ENCODE measurements at places on chromosomes 1 and 21.
A peak's percentile ranks its signal among the peaks of the same experiment; 100 is the strongest.

DNA sequence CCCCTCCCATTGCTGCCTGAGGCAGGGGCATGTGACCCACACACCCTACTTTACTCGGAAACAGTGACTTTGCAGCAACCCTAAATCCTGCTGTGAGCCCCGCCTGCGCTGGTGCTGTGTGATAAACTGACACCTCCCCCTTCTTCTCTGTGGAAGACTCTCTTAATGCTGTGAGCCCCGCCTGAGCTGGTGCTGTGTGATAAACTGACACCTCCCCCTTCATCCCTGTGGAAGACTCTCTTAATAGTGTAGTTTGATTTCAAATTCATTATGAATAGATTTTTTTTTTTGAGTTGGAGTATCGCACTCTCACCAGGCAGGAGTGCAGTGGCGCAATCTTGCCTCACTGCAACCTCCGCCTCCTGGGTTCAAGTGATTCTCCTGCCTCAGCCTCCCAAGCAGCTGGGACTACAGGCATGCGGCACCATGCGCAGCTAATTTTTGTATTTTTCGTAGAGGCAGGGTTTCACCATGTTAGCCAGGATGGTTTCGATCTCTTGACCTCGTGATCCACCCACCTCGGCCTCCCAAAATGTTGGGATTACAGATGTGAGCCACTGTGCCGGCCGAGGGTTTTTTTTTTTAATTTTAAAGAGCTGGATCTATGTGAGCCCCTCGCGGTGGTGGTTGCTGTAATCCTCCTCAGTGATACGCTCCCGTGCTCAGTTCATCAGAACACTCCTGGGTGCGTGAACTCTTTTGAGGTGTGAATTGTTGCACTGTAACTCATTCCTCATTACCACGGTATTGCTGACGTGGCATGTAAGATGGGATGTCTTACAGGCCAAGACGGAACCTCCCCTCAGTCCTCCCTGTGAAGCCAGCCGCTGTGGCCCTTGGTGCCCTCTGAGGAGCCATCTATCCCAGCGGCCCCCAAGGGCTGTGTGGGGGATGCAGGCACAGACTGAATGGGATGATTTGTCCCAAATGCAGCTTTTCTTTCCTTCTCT is 60.3 kb downstream of the GALNT2 start:
- DNase-seq, result no peak

GRCh38 chr1:966704-967300 is 520 bp downstream of the PLEKHN1 start:
- DNase-seq, result peak; percentile 96

DNA sequence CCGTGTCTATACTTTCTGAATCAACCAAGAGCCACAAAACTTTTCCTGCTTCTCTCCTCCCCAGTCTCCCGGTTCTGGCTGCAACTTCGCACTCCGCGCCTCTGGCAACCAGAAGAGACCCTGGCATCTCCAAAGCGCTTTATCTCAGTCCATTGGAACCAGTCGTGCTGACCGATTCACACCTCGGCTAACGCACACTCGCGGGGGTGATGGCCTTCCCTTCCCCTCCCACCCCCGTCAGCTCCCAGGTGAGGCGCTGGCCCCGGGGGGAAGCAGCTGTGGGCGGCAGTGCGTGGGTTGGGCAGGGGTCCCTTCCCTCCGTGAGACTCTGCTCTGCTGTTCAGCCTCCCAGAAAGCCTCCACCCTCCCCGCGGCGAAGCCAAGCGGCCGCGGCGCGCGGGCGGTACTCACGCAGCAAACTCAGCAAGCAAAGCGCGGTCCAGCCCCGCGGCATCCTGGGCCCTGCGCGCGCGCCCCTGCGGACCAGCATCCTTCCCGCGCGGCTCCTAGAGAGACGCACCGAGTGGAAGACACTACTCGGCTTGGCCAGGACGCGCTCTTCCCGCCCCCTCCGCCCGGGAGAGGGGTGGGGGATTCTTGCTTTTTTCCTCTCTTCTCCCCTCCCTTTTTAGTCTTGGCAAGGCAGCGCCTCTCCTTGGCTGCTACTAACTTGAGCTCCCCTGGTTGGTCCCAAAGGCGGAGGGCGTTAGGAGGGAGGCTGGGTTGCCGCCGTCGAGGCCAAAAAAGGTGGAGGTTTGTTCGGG is at the start of gene CD34:
TSS of gene CD34 (minus strand) at position 535 of the 764 bp plus-strand sequence. CDS start at position 490, 45 bp downstream.
- DNase-seq, result peak; percentile 35

GRCh38 chr21:29777160-29777559 is 162.6 kb downstream of the GRIK1 start:
- no peak for DNase-seq

DNA sequence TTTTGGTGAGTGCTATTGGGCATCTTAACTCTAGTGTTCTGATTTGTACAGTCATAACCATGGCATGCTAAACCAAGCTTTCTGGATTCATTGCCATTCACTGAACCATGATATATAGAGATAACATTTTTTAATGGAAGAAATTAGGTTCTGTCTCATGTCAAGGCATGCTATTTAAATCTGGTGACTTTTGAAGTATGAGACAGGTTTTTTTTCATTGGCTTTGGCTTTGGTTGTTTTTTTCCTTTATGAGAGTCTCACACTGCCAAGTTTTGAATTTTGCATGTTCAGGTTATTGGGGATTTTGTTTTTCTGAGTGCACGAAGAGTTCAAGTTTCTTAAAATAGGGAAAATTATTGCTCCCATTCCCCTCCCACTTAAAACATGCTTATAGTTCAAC is 141.3 kb upstream of the ADAMTS5 start:
- DNase-seq, result peak; percentile 3

DNA sequence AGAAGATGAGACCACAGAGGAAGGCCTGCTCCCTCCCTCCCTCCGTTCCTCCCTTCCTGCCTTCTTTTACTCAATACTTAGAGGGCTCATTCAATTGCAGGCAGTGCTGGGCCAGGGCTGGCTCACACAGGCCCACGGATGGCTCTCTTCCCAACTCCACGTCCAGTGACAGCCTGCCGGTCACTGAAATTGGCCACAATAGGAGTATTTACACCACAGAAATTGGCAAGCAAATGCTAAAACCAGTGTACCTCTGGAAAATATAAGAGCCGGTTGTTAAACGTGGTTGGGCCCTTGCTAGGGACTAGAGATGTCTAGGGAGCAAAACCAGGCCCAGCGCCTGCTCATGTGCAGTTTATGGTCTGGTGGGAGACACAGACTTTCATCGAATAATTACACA is 72.4 kb upstream of the TMEM51 start:
- DNase-seq, result no peak

DNA sequence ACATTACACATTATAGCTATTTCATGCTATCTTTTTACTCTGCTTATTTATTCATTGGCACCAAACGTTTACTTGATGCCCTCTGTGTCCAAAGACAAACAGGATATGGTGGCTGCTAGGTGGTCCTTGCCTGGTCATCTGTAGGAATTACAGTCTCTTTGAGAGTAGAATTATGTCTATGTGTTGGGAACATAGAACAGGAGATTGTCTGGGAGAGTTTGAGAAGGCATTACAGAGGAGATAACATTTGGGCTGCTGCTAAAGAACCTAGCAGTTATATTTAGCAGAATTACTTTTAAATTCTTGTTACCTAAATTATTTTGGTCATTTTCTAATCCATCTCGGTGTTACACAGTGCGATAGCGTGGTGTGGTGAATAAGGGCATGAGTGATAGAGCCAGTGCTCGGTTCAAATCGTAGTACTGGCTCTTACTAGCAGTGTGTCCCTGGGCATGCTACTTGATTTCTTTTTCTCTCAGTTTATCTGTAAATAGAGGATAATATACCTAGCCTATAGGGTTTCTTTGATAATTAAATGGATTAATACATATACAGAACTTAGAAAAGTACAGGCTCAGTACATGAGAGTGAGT is 20.5 kb downstream of the RRP15 start:
- no peak for DNase-seq

GRCh38 chr1:100219883-100220282 is 29.8 kb downstream of the DBT start:
- DNase-seq, result no peak

DNA sequence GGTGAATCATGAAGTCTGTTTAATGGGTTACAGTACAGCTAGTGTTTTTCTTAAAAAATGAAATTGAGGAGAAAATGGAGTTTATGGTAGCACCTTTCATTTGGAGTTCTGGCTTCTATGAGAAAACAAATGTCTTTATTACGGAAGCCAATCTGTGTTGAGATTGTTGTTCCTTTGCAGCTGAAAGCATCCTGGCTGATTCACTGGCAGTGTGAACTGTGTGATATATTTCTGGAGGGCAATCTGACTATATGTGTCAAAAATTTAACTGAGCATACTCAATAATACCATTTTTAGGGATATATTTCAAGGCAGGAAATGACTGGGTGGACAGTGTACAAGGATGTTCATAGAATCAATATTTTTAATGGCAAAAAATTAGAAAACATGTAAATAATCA is 46.6 kb upstream of the LYST start:
- no peak for DNase-seq

- DNase-seq, result no peak
Measured at GRCh38 chr1:204445860-204446412, 34.3 kb upstream of the PPP1R15B start.

GRCh38 chr1:5200006-5200405 is 545.6 kb downstream of the AJAP1 start:
- no peak for DNase-seq

DNA sequence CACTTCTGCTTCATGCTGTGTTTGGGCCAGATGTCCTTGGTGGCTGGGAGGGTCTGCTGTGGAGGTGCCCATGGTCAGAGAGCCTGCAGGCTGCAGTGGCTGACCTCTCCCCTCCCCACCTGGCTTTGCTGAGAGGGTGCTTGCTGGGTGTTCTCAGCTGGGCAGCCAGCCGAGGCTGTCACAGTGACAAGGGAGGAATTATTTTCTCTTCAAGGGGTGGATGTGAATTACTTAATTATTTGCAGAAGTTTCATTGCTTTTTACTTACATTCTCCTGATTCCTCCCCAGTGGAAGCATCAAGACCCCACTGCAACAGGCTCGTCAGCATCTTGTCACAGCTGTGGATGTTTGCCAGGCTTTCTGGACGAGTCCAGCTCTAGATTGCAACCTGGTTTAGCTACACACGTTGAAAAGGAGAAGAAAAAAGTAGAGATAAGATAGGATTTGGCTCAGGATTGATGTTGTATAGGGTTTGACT is 70.3 kb downstream of the GALNT2 start:
- DNase-seq, result no peak

GRCh38 chr1:239775466-239775865 is 316.2 kb upstream of the FMN2 start:
- DNase-seq, result no peak

DNA sequence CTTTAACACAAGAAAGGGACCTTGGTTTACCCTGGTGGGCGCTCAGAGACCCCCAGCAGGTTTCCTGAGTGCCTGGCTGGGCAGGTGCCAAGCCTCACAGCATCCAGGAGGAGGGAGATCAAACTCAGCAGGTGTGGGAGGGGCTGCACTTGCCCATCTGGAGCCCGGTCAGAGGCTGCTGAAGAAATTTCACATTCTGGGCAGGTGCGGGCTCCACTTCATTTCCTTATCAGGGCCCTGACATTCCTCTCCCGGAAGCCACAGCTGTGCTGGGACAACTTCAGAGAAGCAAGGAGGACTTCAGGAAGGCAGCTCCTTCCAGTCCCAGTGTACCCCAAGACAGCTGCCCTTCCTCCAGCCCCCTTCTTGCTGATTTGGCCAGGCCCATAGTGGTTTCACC is 82.9 kb downstream of the ITPKB start:
- no peak for DNase-seq

DNA sequence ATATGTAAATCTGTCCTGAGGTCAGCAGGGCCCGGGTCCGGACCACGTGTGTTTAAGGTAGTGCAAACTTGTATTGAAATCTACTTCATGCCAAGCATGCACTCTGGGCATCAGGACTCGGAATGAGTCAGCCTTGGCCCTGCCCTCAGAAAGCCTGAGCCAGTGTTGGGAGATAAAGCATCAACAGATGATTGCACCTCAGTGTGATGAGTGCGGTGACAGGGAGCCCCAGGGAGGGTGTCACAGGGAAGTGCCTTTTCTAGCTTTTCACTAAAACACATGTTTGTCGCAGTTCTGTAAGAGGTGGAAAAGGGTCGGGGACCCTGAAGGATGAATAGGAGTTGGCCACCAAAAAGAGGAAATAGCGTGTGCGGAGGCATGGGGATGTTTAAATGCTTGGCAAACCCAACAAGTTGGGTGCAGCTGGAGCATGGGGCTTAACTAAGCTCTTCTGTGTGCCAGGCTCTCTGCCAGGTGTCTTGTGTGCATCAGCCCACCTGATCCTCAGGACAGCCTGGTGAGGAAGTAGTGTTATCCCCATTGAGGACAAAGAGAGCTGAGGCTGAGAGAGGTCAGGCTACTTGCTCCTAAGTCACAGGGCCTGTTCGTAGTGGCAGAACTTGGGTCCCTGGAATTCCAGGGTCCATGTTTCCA is 48.2 kb upstream of the EPB41 start:
- DNase-seq, result no peak

DNA sequence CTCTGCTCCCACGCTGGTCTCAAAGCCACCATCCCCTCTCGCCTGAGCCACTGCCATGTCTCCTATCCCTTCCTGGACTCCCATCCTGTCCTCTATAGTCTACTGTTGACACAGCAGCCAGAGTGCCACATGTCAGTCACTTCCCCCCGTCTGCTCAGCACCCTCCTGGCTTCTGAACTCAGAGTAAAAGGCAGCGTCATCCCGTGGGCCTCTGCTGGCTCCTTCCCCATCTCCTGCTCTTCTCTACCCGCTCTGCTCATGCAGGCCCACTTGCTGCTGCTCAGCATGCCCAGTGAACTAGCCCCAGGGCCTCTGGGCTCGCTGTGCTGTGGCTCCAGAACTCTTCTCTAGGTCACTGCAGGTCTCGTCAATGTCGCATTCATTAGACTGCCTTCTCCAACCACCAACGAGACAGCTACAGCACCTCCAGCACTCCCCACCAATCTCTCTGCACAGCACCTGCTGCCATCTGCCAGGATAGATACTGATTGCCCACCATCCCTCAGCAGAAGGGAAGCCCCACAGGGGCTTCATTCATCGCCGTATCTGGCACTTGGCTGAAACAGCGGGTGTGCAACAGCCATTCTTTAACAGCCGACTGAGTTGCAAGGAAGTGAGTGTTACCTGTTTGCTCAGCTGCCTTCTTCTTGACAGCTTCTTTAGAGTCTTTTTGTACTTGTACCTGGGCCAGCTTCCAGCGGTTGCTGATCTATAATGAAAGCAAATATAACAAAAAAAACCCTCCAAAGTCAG is 11.8 kb upstream of the SRM start:
- DNase-seq, result no peak

DNA sequence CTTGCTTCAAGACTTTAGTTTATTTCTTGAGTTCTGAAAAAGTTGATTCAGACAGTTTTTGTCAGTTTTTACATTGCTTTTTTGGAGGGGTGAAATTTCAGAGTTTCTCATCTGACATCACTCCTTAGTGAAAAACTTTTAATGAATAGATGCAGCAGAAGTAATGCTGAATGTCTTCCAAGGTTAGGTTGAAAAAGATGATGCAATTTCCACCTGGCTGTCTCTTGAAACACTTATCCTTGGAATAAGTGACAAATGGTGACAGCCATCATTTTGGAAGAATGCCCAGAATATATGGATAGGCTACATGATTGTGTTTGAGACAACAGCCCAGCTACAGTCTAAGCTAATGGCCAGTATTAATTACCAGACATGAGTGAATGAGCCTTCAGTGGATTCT is 140.8 kb downstream of the ZNF644 start:
- DNase-seq, result no peak

All from hepatic stellate cell (primary cell).